ENCODE measurements at places on chromosomes 5 and 9. TPM values are rescaled to one million over a fixed set of nuclear protein-coding genes. Genes with fewer than 3 reads are reported as not detected.

The TBCA gene
- total RNA-seq = 150 TPM

The ERMP1 gene
- total RNA-seq = 12.6 TPM

The SOX30 gene
- total RNA-seq = 0.16 TPM

The ARSI gene
- 0.98 TPM for total RNA-seq

The IFNA17 gene
- total RNA-seq = not detected

The SKIC3 gene
- total RNA-seq = 119 TPM

GRCh38 chr9:132551556-132551955 is 30.9 kb upstream of the BARHL1 start:
- no peak for DNase-seq

- no peak for DNase-seq
Measured at GRCh38 chr5:113017881-113018635, 41.5 kb downstream of the DCP2 start.

GRCh38 chr5:172642926-172643871 is 2.1 kb downstream of the NEURL1B start:
- no peak for DNase-seq

GRCh38 chr5:168889039-168889438 is 309.9 kb upstream of the PANK3 start:
- no peak for DNase-seq

GRCh38 chr9:72627147-72627546 is 105.7 kb downstream of the TMC1 start:
- DNase-seq = no peak

GRCh38 chr5:31133488-31133887 is 60.0 kb upstream of the CDH6 start:
- no peak for DNase-seq

GRCh38 chr9:116550696-116551436 is 136.2 kb upstream of the TRIM32 start:
- DNase-seq = no peak

GRCh38 chr5:131968396-131968954 is 23.0 kb upstream of the MEIKIN start:
- DNase-seq = no peak

- no peak for DNase-seq
Measured at GRCh38 chr5:1374030-1374678, 29.3 kb upstream of the CLPTM1L start.

- DNase-seq = no peak
Measured at GRCh38 chr9:137828527-137829259, 48.9 kb upstream of the CACNA1B start.

- no peak for DNase-seq
Measured at GRCh38 chr9:13580760-13581159, 301.3 kb upstream of the MPDZ start.

- DNase-seq = no peak
Measured at GRCh38 chr5:92652756-92653155, 928.3 kb downstream of the NR2F1-AS1 start.

- no peak for DNase-seq
Measured at GRCh38 chr9:118058227-118058626, 354.0 kb downstream of the TLR4 start.
